ENCODE measurements at places on chromosomes 16 and 17. TPM values are rescaled to one million over a fixed set of nuclear protein-coding genes. Genes with fewer than 3 reads are reported as not detected.

Gene DNAH17
- not detected for total RNA-seq

Gene MAP2K4
- total RNA-seq = 30.3 TPM

Gene HBA1
- total RNA-seq = not detected

Gene BRIP1
- 11.0 TPM for total RNA-seq

Gene TNFRSF13B
- total RNA-seq = not detected

Gene ZNF232
- total RNA-seq = 5.3 TPM

Gene CCT6B
- 1.1 TPM for total RNA-seq

Gene PSME3IP1
- 78.7 TPM for total RNA-seq

Gene NKD1
- total RNA-seq = under 0.01 TPM

Gene TERB1
- not detected for total RNA-seq
